ENCODE measurements at places on chromosomes 6 and 20.

DNA sequence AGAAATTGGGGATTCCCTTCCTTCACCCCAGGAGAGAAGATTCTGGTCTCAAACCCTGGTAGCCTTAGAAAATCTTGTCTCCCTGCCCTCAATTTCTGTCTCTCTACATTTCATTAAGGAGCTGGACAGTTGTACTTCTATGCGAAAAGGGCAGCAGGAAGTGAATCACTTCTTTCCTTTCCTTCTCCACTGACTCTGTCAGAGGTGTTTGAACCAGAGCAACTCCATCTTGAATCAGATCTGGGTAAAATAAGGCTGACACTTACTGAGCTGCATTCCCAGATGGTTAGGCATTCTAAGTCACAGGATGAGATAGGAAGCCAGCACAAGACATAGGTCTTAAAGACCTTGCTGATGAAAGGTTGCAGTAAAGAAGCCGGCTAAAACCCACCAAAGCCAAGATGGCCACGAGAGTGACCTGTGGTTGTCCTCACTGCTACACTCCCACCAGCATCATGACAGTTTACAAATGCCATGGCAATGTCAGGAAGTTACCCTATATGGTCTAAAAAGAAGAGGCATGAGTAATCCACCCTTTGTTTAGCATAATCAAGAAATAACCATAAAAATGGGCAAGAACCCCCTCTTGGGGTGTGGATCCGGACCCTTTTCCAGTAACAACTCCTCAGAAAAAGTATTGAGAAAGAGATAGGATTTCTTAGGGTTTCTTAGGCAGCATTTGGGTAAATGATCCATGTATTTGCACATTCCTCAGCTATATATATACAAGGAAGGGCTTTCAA lies 95.8 kb upstream of the PLCB4 start:
- no peak for DNase-seq

DNA sequence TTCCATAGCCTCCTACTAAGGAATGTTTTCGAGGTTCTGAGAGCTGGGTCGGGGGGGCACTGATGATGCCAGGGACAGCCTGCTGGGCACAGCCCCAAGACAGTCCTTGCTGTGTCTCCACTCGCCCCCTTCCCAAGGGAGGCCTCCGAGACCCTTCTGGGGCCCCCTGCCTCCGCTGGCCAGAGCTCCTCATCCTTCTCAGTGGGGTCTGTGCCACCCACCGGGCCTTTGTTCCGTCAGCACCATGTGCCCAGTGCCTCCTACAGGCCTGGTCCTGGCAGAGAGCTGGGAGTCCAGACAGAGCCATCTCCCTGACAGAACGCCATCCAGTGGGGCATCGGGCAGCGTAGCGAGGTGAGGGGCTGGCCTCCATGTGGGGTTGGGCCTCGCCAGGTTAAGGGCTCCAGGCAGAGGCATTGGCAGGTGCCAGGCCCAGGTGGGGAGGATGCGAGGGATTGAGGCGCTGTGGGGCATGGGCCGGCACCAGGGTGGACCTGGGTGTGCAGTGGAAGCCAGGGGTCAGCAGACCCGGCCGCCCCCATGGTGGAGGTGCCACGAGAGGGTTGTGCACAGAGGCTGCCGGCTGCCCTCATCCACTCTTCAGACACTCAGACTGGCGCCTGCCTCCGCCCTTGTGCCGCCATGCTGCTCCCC lies 13.3 kb downstream of the RBM38 start:
- no peak for DNase-seq

DNA sequence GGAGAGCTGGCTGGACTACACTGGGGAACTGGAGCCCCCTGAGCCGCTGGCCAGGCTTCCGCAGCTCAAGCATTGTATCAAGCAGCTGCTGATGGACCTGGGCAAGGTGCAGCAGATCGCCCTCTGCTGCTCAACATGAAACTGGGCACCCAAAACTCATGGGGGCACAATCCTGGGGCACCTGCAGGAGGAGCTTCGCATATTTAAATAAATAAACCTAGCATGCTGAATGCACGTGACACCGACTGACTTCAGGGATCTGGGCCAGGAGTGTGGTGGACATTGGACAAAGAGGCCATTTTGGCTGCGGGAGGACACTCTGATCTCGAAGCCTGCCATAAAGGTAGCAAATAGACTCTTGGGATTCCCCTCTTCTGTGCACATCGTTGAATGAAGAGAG lies 6.8 kb downstream of the SCAND1 start:
- peak; percentile 11 for DNase-seq

DNA sequence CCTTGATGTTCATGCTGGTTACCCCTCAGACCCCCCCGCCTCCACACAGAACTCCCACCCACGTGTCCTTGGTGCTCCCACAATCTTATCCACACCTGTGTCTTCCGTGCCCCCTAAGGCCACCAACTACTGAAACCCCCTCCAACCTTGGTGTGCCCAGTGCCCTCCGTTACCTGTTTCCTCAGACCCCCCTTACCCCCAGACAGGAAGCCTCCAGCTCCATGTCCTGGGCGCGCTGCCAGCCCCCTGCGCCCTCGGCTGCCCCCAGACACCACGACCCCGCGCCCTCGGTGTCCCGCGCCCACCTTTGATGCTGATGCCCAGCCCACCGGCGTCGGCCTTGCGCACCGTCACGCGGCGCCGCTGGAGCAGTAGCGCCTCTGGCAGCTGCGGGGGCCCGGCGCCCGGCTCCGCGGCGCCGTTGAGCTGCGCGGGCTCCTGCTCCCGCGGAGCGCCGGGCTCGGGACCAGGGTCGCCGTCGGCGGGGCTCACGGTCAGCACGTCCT lies 504 bp downstream of the SNTA1 start:
- DNase-seq = no peak

- peak; percentile 67 for DNase-seq
These were observed 635 bp upstream of the C20orf203 start for GRCh38 chr20:32674362-32674789.

DNA sequence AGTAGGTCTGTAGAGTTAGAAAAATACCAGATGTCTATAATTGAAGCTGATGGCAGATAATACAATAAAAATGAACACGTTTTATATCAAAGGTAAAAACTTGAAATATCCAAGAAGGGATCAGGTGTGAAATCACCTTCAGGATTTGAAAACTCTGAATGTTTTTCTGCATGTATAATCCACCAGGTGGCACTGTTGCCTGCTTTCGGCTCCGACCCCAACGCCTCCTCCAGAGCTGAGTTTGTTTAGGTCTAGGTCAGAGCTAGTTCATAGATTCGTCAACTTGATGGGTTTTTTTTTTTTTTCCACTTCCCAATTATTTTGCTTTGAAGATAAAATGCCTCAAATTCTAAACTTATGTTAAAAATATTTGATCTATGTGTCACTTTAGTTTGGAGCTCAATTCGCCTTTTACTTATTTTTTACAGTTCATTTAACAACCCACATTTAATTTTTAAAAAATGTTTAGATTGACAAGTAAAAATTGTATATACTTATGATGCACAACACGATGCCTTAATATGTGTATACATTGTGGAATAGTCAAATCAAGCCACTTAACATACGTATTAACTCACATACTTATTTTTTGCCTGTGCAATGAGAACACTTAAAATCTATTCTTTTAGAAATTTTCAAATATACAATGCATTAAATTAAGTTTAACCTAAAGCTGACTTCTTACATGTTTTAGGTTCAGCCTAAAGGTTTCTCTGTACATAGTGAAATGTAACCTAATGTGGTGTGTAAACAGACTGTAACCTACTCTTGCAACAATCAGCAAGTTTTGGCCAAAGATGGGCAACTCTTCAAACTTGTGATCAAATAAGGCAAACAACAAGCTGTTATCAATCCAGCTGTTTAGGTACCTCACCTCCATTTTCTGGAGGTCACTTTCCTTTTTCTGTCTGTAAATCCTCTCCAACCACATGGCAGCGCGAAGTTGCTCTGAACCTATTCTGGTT lies 39.4 kb upstream of the ENPP4 start:
- peak; percentile 53 for DNase-seq

DNA sequence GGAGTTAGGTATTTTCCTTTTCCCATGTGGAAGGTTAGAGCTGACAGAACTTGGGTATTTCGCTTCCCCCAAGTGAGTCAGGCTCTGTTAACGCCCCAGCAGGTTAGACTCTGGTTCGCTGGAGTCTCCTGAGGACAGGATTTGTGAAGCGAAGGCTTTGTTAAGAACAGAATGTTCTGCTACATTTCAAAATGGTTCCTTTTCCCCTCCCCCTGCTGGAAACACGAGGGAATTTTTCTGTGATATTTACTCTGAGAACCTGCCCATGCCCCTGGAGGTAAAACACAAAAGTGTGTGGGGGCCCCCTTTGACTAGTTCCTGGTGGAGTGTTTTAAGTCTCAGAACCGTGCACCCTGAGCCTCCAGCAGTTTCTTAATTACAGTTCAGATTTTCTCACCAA lies 731.4 kb upstream of the CITED2 start:
- DNase-seq = no peak

- no peak for DNase-seq
These were observed 64.9 kb upstream of the ZNF133 start for GRCh38 chr20:18223409-18223808.

GRCh38 chr6:168988801-168989200 lies 264.8 kb downstream of the THBS2 start:
- no peak for DNase-seq

GRCh38 chr20:31835554-31835953 lies 9.8 kb downstream of the FOXS1 start:
- DNase-seq = no peak

GRCh38 chr6:110114004-110114403 lies 65.5 kb downstream of the WASF1 start:
- peak; percentile 14 for DNase-seq

GRCh38 chr20:33076662-33077372 lies 2.6 kb upstream of the BPIFB4 start:
- DNase-seq = peak; percentile 30

DNA sequence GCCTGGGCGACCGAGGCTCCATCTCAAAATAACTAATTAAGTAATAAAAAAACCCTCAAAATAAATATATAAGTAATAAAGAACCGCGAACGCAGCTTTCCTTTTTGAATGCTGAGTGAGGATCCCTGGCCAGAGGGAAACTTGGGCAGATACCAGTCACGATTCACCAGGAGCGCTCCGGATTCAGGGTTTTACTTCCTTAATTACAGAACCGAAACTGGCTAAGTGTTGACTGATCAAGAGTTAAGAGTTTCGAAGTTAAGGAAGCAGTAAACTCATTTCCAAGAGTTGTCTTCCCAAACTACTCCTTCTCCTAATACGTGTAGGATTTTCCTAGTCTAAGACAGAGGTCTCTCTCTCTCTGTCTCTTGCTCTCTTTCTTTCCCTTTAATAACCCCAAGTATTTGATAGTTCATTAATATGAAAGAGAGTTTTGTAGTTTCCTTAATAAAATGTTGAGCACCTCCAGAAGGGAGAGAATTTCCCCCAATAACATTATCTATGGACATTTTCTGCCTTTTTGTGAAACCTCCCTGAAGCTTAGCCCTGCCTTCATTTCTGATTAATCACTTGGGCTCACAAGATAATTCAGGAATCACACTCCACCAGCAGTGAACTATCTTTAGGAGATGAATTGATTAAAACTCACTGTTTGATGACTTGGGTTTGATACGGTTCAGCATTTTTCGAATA lies 61.4 kb upstream of the ZNF217 start:
- peak; percentile 90 for DNase-seq

DNA sequence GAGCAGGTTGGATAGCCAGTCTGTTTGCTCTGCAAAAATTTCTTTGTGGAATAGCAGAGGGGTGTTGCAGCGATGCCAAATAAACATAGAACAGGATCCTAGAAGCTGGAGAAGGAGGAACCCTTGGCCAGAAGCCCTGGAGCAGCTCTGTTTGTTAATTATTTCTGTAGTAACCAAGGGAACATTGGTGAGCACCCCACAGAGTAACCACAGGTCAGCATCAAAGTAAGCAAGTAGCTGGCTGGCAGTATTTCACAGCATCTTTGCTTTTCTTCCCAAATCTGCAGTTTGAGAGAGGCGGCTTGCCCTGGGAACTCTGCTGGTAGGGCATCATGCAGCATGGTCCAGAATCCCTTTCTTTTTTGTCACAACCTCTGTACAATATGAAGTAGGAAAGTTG lies 12.7 kb upstream of the APMAP start:
- no peak for DNase-seq

DNA sequence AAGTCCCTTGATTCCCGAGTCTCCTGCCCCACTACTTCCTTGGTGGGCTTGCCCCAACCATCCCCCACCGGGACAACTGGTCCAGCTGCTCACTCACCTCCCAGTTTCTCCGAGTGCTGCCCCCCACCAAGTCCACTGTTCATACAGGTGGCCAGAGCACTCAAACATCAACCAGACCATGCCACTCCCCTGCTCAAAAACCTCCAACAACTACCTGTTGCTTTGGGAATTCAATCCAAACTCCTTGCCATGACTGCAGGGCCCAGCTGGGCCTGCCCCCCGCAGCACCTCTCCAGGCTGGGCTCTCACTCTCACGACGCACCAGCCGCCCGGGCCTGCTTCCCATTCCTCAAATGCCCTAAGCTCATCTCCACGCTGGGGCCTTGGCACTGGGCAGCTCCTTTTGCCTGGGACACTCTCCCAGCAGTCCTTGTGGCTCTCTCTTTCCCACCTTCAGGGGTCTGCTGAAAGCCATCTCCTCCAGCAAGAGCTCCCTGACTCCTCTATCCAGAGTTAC lies 97.5 kb downstream of the NFATC2 start:
- DNase-seq = no peak

- DNase-seq = no peak
These were observed 54.9 kb upstream of the SASH1 start for GRCh38 chr6:148287623-148288333.

DNA sequence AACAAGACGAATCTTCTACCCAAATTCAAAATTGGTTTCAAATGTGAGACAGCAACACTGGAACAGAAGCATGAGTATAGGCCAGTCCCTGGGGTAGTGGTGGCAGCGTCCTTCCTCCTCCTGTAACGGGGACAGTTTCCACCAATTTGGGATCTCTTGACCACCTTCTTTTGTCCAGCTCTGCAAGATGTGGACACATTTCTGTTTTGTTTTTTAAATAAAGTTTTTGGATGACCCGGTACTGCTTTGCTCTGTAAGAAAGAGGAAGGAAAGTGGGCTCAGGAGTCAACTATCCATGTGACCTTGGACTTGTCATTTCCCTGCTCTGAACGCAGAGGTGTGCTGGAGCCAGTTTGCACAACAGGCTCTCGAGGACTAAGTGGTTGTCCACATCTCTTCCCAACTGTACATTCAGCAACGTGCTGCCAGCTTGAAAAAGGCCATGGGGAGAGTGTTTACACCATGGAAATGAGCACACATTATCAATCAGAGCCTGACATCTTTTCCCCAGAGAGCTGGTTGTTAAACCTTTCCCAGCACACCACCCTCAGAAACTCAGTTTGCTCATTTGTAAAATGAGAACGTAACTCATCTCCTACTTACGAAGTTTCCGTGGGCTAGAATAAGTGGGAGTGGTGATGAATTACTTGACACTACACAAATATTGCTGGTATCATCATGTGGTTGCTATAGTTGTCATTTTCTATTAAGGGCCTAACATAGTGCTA lies 66.5 kb downstream of the ADTRP start:
- peak; percentile 83 for DNase-seq

GRCh38 chr20:15287329-15287728 lies 949.9 kb upstream of the FLRT3 start:
- DNase-seq = no peak

DNA sequence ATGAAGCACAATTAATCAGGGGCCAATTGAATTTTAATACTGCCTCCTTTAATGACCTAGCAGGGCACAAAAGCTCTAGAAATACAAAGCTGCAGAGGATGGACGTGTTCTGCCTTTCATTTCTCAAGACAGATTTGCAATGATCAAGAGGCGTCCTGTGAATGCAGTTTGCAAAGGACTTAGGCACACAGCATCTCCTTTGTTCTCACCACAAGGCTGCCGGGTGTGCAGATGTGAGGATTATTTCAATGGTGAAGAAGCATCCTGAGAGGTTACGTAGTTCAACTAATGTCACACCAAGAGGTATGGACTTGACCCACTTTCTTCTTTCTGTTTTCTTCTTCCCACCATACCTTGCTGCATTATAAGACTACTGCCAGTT lies 42.9 kb upstream of the SPTLC3 start:
- DNase-seq = no peak
